Erythroblast (primary cell): ENCODE measurements at places on chromosomes 2 and 18.

- DNase-seq, result no peak
These were observed at the start of gene LAMA3 for GRCh38 chr18:23689031-23689615. Gene LAMA3, plus strand, starts transcription at chr18:23689453. Its CDS starts 231 bp downstream, at chr18:23689684.

DNA sequence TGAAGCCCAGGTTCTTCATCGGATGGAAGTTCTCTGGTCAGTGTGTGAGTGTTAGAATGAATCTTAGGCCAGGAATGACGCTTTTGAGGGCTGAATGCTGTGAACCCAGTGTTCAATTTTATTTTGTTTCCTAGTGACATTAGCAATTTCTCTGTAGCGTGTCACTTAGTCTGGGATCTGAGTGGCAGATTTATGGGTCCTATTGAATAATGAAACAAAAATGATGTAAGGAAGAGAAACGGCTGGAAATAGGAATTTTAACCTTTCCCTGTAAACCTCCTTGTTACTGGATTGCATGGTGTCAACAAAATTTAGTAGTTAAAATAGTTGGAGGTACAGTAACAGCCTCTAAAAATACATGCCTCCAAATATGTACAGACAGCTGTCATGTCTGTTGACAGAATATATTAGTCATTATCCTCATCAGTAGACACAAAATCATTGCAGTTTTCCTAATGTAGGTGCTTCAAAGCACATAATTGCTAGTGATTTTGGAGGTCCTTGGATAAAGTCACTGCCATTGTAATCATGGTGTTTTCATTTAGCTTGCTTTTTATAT lies 223.8 kb upstream of the SPRED2 start:
- DNase-seq, result no peak

- DNase-seq, result no peak
These were observed 16.9 kb upstream of the CYBRD1 start for GRCh38 chr2:171505374-171505773.

DNA sequence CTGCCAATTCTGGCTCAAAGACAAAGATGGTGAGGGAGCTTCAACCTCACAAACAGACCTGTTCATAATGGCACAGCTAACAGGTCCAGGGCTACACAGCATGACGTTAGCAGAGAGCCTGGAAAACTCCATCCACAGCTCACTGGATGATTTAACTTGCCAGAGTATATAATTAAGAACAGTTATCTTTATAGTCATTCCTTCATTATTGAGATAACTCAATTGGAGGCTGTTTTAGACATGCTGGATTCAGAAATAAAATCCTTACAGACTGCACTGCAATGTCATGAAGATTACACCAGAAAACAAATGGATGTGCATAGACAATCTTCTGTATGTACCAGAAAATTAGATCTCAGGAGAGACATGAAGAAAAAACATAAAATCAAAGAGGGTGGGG lies 55.1 kb upstream of the LYPD1 start:
- DNase-seq, result no peak

DNA sequence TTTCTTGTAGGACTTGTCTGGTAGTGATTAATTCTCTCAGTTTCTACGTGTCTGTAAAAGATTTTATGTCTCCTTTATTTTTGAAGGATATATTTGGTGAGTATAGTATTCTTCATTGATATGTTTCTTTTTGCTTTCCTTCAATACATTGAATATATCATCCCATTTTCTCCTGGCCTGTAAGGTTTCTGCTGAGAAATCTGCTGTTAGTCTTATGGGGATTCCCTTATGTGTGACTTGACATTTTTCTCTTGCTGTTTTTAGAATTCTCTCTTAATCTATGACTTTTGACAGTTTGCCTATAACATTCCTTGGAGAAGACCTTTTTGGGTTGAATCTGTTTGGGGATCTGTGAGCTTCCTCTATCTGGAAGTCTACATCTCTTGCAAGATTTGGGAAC lies 281.0 kb upstream of the MEIS1 start:
- no peak for DNase-seq

GRCh38 chr18:4241090-4241617 lies 214.0 kb downstream of the DLGAP1 start:
- no peak for DNase-seq

DNA sequence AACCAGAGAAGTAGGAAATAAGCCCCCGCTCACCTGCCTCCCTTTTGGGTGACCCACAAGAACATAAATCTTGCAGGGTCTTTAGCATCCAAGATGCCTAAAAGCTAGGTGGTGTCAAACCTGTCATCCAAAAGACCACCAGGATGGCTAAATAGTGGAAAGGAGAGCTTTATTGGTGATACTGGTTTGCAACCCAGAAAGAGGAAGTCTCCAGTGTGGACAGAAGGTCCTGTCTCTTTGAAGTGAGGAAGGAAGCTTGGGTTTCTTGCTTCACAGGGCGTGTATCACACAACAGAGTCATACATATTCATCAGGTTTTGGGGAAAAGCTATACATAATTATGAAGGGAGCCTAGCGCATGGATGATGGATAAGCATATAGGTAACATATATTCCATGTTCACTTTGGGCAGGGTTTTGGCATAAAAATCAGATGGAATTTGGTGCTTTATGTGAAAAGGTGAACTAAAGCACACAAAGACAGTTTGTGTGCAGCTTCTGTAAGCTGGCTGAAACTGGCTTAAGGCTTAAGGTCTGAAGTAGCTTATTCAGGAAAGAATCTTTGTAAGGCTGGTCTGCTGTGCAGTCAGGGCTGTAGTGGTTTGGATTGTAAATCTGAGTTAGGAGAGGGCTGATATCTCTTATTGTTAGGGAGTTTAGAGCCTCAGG lies 102.2 kb upstream of the MSH2 start:
- no peak for DNase-seq

DNA sequence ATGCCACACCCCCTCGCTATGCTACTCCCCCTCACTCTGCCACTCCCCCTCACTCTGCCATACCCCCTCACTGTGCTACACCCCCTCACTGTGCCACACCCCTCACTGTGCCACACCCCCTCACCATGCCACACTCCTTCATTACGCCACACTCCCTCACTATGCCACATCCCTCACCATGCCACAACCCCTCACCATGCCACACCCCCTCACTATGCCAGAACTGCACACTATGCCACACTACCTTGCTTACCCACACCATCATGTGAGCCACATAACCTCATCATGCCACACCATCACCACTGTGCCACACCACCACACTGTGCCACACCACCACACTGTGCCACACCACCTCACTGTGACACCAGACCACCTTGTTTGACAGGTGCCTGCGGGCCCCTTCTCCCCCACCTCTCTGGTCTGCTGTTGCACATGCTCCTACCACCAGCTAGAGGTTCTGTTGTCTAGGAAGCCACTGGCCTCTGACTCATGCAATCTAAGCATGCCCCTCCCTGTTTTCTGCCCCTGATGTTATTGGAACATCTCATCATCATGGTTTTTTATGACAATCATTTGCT lies 22.0 kb downstream of the MARCHF4 start:
- no peak for DNase-seq

DNA sequence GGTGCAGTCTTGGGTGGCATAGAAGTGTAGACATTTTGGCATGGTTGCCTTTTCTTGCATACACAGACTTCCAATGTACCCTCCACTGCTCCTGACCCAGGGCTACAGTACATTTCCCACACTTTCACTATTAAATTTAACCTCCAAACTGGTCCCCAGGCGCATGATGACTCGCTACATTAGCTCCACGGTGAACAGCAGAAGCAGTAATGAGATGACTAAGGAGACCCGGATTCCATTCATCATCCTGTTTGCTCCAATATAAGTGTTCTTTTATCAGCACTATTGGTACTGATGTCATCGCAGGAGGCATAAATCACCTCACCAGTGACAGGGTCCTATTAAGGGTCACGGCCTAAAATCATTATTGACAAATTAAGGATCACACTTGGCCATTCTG lies 316.5 kb downstream of the EN1 start:
- DNase-seq, result no peak

GRCh38 chr2:241937297-241937696 lies 67.8 kb downstream of the RTP5 start:
- DNase-seq, result no peak

DNA sequence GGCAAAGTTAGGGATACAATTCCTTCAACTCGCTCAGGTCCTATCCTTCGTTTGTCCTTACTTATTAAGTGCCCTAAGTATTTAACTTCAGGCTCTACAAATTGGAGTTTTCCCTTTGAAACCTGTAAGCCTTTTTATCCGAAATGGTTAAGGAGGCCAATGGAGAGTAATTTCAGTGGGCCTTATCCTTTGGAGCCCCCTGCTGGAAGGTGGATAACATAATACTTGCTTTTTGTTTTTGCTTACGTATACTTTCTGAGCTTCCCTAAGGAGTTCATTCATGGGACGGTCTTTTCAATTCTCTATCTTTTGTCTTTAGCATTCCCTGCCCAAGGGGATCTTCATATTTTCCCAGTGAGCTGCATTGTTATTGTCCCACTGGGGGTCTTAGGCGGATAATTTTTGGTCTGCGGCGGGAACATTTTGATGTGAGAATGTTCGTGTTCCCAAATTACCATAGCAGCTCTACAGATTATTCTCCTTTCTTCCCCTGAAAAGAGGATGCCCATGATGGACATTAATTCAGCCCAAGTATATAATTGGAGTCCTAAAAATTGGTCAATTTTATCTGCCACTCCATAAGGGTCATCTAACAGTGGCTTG lies 34.4 kb upstream of the TRAPPC8 start:
- DNase-seq, result peak; percentile 64

DNA sequence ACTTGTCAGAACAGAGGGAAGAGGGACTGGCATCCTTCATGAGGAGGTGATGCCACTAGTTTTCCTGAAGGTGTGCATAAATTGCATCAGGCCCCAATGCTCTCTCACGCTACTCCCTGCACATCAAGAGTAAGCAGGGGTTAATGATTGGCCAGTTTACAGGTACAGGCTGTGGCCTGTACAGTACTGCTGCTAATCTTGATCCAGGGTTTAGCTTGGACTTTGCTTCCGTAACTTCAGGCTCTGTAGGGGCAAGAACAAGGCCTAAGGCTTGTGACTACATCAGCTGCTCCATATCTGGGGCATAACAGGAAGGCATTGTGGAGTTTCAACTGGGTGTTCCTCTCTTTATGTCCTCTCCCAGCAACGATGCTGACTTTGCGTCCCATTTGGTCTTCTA lies 96.8 kb upstream of the FZD7 start:
- no peak for DNase-seq

DNA sequence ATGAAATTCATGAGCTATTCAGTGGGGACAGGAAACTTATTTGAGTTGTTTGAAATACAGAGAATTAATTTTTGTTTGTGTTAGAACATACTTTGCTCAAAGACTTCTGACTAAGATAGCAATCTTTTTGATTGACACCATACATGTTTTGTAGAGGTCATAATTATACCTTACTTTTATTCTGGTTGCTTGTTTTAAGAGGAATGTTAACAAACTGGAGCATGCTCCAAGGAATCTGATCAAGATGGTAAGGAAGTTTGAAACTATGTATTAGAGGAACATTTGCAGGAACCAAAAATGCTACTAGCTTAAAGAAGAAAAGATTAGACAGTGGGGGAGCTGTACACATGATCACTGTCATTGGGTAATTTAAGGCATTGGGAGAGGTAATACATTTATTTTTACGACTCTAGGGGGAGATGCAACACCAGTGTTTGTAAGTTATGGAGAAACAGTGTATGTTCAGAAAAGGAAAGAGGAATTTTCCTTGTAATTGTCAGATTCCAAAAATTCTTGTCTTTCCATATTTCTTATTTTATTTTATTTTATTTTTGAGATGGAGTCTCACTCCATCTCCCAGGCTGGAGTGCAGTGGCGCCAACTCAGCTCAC lies 8.0 kb downstream of the AGFG1 start:
- DNase-seq, result peak; percentile 56

DNA sequence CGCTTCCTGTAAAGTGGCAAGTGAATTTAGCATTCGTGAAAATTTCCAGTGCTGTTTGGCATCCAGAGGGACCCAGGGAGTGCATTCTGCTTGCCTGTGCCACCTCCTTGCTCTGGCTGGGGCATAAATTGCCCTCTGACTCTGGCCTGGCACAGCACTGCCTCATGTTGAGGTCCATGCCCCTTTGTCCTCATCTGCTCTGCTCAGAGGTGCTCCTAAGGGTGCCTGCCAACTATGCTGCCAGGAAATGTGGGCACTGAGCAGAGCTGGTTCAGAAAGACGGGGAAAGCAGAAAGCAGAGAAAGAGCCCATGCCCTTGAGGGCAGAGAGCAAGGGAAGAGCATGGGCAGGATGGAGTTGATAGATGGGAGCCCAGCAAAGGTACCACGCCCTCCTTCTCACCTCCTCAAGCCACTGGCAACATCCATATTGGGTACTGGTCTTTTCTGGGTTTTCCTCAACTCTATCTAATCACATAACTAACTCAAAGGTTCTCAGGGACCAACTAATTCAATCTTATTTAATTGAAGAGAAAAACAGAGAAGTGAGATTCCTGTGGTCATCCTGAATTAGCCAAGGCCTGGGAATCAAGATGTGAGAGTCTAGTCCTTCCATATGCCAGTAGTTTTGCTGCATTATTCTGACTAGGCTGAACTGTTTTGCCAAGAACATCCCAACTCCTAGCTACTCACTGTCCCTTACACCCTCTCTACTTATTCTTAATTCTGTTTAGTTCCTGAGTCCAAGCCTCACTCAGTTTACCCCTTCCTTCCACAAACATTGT lies 441.5 kb upstream of the TNP1 start:
- DNase-seq, result no peak

DNA sequence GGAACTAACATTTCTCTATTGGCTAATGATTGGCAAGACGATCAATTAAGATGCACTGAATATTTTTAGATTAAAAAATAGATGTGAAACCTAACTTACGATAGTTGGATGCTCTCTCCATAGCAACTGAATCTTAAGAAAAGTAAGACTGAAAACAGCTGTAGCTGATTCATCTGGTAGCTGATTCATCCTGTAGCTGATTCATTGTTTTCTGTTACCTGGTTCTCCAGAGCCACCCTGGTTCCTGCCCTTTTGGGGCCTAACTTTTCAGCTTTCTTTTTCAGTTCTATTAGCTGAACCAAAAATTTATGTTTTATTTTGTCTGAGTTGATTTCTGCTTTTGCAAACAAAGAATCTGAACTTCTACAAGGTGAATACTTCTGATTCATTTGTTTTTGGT lies 22.7 kb upstream of the SPR start:
- no peak for DNase-seq

GRCh38 chr2:40282428-40282827 lies 169.5 kb downstream of the SLC8A1 start:
- DNase-seq, result no peak

- DNase-seq, result no peak
These were observed 84.0 kb upstream of the BOD1L2 start for GRCh38 chr18:57062844-57063243.
